ENCODE measurements at places on chromosomes 11 and 22. TPM values are rescaled to one million over a fixed set of nuclear protein-coding genes. Genes with fewer than 3 reads are reported as not detected.

PIWIL4 gene
- 0.75 TPM for total RNA-seq

SYT12 gene
- total RNA-seq: 1.8 TPM

TBX1 gene
- total RNA-seq: not detected

GRCh38 chr22:29382580-29383302, 5.6 kb downstream of the AP1B1 start:
- no peak for DNase-seq

- no peak for DNase-seq
These were observed 4.8 kb upstream of the DUSP8 start for GRCh38 chr11:1576825-1577224.

GRCh38 chr11:77049026-77049425, 14.8 kb downstream of the B3GNT6 start:
- DNase-seq: no peak

GRCh38 chr11:116545912-116546311, 226.9 kb downstream of the BUD13 start:
- DNase-seq: no peak

DNA sequence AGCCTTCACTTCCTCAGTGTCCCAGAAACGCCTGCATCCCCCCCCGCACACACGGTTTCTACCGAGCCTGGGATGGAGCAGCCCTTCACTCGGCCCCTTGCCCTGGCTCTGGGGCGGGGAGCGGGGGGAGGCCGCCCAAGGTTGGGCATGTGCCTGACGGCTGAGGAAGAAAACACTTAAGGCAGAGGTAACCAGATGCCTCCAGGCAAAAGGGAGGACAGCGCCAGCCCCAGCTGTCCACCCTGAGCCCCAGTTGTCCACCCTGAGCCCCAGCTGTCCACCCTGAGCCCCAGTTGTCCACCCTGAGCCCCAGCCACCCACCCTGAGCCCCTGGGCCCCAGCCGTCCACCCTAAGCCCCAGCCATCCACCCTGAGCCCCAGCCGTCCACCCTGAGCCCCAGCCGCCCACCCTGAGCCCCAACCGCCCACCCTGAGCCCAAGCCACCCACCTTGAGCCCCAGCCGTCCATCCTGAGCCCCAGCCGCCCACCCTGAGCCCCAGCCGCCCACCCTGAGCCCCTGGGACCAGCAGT, 3.8 kb upstream of the TTLL8 start:
- no peak for DNase-seq

GRCh38 chr11:92627615-92628256, 341.7 kb upstream of the MTNR1B start:
- DNase-seq: no peak

- DNase-seq: no peak
These were observed 6.2 kb downstream of the TUB start for GRCh38 chr11:8087185-8087584.

GRCh38 chr11:18969720-18970119, 30.5 kb upstream of the MRGPRX1 start:
- no peak for DNase-seq

GRCh38 chr11:28628412-28628811, 520.2 kb downstream of the METTL15 start:
- no peak for DNase-seq

GRCh38 chr11:64855596-64856304, 11.3 kb upstream of the CDC42BPG start:
- DNase-seq: no peak

- DNase-seq: no peak
These were observed 718.4 kb upstream of the API5 start for GRCh38 chr11:42593441-42593840.

DNA sequence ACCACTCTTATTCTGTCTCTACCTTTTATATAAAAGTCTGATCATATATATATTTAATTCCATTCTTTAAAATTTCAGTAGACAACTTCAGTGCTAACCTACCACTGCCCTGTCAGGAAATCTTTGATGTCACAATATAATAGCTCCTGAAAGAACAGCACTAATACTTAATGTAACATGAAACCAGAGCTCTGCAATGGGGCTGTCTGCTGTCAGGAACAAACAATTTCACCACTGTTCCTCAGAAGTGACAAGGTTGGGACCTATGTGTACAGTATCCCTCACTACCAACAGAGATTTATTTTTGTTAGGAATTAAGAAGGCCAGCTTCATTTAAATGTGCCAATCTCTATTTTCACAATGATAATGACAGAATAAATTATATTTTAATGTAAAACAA, 165.5 kb upstream of the C11orf58 start:
- DNase-seq: no peak

Measured in liver (tissue), 10 donors.